ENCODE measurements at places on chromosomes 12 and 14.
A peak's percentile ranks its signal among the peaks of the same experiment; 100 is the strongest.

DNA sequence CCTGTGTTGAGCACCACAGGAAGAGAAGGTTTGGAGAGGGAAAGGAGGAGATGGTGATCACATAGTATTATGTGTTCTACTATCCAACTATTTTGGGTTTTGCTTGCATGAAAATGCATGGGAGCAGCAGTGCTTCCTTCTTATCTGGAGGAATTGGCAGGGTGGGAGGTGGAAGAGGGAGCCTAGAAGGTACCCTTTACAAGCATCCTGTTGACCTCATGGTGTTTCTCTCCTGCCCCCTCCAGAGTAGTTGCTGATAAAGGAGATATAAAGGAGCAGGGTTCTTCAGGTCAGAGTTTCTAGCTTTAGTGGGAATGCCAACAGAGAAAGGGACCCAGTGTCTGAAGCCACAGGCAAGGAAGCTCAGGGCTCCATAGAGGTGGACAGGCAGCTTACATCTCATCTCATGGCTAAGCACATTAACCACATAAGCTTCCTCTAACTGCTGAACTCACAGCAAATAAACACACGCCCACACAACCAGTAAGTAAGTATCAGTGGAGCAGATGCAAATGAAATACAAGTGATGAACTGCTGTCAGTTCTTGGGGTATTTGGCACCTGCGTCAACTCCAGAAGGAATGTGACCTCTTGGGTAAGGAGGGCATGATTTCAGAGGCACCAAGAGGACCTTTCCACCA, 174.2 kb upstream of the SLC38A2 start:
- DNase-seq: peak; percentile 89

GRCh38 chr12:14364583-14365271, 755 bp upstream of the ATF7IP start:
- no peak for DNase-seq

DNA sequence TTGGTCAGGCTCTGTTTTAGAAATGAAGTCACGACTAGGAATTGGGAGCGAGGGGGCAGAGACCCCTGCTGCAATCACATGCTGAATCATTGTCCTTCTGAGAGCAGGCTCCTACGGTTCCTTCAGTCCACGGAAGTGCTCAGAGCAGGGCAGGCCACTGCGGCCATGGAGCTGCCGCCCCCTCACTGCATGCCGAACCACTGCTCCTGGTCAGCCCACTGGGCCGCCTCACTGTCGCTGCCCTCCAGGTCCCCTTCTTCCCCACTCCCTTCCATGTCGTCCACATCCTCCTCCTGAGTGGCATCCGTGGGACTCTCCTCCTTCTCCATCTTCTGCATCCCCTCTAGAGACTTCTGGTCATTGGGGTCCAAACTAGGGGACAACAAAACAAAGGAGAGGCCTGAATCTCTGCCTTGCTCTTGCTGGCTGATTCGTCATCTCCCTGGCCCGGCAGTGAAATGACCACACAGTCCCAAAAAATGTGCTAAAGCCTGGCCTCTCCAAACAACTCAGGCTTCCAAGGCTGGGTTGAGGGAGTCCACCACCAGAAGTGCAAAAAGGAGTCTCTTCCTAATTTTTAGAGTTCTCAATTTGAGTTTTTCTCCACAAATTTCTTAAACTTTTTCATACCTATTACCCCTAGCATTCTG, 29.4 kb downstream of the ANAPC7 start:
- no peak for DNase-seq

GRCh38 chr14:88492272-88493089, 62.3 kb downstream of the PTPN21 start:
- DNase-seq: peak; percentile 89

DNA sequence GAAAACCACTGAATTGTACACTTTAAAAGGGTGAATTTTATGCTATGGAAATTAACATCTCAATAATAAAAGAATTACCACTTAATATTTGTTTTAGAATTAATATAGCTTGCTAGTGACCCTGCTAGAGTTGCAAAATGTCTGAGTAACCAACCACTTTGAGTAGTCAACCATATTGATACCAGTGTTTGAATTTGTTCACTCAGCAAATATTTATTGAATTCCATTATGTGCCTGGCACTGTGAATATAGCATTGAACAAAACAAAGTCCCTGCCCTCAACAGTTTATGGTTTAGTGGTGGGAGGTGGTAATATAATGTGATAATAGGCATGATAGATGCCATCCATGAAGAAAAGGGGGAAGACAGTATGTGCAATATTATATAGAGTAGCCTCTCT, 4.6 kb downstream of the SNRPF start:
- no peak for DNase-seq

GRCh38 chr12:50338920-50339645, 55.8 kb upstream of the LIMA1 start:
- DNase-seq: no peak

GRCh38 chr14:105226198-105226597, 22.1 kb upstream of the BTBD6 start:
- no peak for DNase-seq

DNA sequence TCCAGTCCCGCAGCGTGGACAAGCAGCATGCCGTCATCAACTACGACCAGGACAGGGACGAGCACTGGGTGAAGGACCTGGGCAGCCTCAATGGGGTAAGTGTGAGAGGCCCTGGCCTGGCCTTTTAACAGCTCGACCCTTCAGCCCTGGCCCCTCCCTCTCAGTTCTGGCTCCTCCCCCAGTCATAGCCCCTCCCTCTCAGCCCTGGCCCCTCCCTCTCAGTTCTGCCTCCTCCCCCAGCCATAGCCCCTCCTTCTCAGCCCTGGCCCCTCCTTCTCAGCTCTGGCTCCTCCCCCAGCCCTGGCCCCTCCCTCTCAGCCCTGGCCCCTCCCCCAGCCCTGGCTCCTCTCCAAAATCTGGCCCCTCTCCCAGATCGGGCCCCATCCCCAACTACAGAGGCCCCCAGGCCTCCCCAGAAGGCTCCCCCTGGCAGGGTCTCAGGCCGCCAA, 11.2 kb downstream of the CEP170B start:
- DNase-seq: peak; percentile 45

GRCh38 chr14:55514819-55515490, 65.1 kb upstream of the KTN1 start:
- DNase-seq: no peak

GRCh38 chr12:75728826-75729225, 217.4 kb upstream of the KRR1 start:
- DNase-seq: no peak

DNA sequence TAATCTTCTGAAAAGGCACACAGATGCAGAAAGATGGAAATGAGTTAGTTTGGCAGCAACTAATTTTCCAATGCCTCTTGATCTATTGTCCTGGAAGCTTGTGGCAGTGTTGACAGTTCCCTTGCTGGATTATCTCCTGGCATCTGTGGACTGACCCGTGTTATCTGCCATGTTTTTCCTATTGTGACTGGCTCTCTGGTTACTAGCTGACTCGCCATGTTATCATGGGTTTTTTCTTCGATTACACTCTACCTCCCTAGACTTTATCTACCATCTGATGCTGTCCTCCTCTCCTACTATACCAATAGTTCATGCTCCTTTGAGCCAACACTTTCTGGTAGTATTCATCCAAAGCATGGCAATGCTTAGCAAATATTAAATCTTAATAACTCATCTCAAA, 63.3 kb upstream of the FLRT2 start:
- no peak for DNase-seq

- no peak for DNase-seq
These were observed 66.0 kb downstream of the KLHL28 start for GRCh38 chr14:44895716-44896115.

DNA sequence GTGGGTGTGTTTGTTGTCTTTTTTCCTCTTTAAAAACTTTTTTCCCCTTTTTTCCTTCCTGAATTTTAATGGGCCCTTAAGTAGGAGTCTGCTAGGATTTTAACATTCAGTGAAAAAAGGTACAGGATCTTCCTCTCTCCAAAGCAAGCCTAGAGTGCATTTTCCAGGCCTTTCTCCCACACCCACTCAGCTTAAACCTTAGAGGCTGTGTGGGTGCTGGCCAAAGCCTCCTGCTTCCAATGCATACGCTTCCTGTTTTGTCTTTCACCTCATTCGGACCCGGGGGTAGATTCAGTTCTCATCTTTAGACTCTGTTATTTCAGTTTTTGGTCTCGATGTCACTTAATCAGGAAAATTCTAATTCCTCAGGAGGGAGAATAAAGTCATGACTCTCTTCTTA, 51.2 kb downstream of the TMEM30B start:
- no peak for DNase-seq

DNA sequence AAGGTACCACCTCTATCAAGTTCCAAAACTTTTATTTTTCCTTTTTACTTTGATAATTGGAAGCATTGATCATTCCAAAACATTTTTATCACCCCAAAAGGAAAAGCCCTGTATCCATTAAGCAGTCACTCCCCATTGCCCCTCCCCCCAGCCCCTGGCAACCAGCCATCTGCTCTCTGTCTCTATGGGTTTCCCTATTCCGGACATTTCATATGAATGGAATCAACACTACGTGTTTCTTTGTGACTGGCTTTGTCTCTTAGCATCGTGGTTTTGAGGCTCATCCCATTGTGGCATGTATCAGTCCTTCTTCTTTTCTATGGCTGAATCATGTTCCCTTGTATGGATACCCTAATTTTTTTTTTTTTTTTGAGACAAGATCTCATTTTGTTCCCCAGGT, 18.0 kb upstream of the PHETA1 start:
- peak; percentile 46 for DNase-seq

DNA sequence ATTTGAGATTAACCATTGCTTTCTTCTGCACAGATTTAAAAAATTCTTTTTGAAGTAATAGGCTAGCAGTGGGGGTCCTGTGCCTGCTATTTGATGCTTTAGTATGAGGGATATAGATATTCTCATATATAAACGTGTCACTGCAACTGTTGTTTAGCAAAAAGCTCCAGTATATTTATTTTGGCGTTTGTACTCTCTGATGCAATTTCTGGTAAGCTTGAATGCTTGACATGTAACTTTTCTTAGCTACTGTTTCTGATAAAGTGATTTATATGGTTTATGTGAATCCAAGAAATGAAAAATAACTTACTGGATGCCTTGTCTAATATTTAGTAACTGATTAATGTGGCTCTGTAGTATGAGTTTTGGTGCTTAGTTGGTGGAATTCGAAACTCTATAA, 77.1 kb downstream of the TTLL5 start:
- DNase-seq: no peak

GRCh38 chr14:71286126-71286525, 378.9 kb downstream of the PCNX1 start:
- DNase-seq: peak; percentile 43

DNA sequence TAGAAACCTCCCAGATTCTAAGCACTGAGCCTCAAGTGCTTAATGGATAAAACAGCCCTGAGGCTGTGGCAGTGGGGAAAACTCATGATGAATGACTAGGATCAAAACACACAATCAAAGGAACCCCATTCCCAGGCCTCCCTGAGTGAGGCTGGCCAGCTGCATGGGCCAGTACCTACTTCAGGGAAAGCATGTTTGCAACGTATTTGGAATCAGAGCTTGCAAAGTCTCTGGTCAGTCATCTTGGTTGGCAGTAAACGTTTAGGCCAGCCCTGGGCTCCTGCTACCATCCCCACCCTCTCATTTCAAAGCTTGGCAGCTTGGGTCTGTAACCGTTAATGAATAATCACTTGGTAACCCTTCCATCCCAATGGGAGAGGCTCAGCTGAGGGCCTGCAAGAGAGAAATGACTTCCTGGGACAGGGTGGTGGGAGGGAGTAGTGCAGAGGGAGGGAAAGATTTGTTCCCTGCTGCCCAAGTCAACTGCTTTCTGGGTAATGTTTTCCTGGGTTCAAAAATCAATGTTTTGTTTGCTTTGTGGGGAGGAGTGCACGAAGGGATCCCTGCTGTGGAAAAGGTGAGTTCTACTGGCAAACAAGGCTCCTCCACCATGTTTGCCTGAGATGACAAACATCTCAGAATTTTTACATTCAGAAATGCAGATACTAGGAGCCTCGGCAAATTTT, 2.0 kb upstream of the RNASE8 start:
- no peak for DNase-seq
